Lower lobe of right lung (tissue), 2 donors: ENCODE measurements at places on chromosomes 16 and 17. TPM values are rescaled to one million over a fixed set of nuclear protein-coding genes. Genes with fewer than 3 reads are reported as not detected.

The GP1BA gene
- total RNA-seq, result 0.92 TPM

The ZNF652 gene
- 49.0 TPM for total RNA-seq

The PRKCB gene
- total RNA-seq, result 24.1 TPM

The SPNS3 gene
- total RNA-seq, result 0.24 TPM

The RAC3 gene
- 2.8 TPM for total RNA-seq

The LRRC36 gene
- total RNA-seq, result 42.1 TPM

The KCNJ12 gene
- total RNA-seq, result 1.9 TPM

The CAPNS2 gene
- total RNA-seq, result 2.0 TPM

The OR1F1 gene
- not detected for total RNA-seq

The CSH2 gene
- not detected for total RNA-seq

The SNX20 gene
- 15.4 TPM for total RNA-seq

The SHPK gene
- 10.6 TPM for total RNA-seq

The HOXB8 gene
- total RNA-seq, result 0.21 TPM

The ARL5C gene
- total RNA-seq, result not detected

The ITGAD gene
- total RNA-seq, result 0.62 TPM

The TEPSIN gene
- 43.2 TPM for total RNA-seq

The RNF227 gene
- 7.5 TPM for total RNA-seq

The HP gene
- 66.8 TPM for total RNA-seq

The GAST gene
- total RNA-seq, result not detected

The NOL3 gene
- total RNA-seq, result 55.6 TPM

The ENGASE gene
- 56.4 TPM for total RNA-seq

The LPO gene
- total RNA-seq, result not detected

The CACNG3 gene
- not detected for total RNA-seq

The CHST6 gene
- total RNA-seq, result 2.5 TPM

The ABCC6 gene
- 40.5 TPM for total RNA-seq

The CLUH gene
- 48.8 TPM for total RNA-seq

The KRTAP3-2 gene
- total RNA-seq, result not detected

The TANC2 gene
- 125 TPM for total RNA-seq

The ALOX15B gene
- 53.5 TPM for total RNA-seq

The KRTAP9-8 gene
- total RNA-seq, result not detected

The CALB2 gene
- total RNA-seq, result 1.6 TPM

The VPS9D1 gene
- total RNA-seq, result 15.6 TPM
